Astrocyte of the hippocampus (primary cell): ENCODE measurements at places on chromosomes 4 and X.

GRCh38 chr4:175560604-175561003, 251.5 kb downstream of the GPM6A start:
- peak; percentile 68 for DNase-seq

GRCh38 chr4:76886848-76887441, 11.0 kb downstream of the SOWAHB start:
- no peak for DNase-seq

GRCh38 chr4:47933840-47934239, 19.5 kb upstream of the NFXL1 start:
- peak; percentile 59 for DNase-seq

- no peak for DNase-seq
Observed at GRCh38 chr4:42391981-42392380, 5.3 kb upstream of the SHISA3 start.

DNA sequence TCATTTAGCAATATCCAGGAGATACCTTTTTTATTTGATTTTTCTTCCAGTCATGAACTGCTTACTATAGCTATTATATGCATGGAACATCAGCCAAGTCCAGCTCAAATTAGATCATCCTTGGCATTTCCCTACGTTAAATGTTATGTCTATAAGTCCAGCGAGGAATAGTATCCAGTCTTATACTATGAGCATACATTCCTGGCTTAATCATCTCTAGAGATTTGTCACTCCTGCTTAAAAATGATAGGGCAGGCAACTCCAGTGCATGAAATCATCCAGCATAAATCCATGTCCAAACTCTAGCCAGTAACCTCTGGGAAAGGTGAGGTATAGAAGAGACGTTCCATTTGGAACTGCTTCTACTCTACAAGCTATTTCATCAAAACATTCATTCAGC, 126.7 kb upstream of the VCX2 start:
- no peak for DNase-seq

DNA sequence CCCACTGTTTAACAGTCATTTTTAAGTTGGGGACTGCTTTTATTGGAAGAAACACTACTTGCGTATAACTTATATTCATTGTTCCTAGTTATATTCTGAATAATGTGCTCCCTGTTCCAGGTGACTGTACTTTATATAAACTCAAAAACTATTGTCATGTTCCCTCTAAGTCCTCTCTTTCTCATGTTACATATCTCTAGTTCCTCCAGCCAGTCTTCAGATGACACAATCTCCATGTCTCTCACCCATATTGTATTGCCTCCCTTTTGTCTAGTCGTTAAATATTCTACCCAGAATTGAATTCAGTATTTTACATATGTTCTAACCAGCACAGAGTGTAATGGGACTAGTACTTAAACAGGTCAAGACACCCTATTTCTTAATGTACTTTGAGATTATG, 5.3 kb downstream of the VAMP7 start:
- DNase-seq: no peak

DNA sequence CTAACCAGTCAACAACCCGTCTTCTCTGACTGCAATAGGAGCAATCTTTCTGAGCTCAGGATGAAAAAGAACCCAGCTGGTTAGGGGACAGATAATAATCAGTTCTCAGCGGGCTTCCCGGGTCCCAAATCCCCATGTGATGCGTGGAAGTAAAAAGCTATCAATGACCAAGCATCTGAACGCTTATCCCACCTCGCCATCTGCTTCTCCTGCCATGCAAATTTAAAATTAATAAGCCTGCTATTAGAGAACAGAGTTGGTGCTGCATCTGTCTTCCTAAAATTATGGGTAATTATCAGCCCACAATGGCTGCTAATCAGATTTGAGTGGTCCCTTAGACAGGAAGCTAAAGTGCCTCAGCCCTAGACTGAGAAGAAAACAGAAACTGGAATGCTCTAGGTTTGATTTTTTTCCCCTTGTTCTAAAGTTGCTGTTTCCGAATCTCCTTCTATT, 37.5 kb downstream of the AFAP1 start:
- DNase-seq: no peak

GRCh38 chrX:66039944-66040343, at the start of gene VSIG4:
TSS of gene VSIG4 (minus strand) at chrX:66040080. CDS start at chrX:66039998, 82 bp downstream.
- DNase-seq: no peak

DNA sequence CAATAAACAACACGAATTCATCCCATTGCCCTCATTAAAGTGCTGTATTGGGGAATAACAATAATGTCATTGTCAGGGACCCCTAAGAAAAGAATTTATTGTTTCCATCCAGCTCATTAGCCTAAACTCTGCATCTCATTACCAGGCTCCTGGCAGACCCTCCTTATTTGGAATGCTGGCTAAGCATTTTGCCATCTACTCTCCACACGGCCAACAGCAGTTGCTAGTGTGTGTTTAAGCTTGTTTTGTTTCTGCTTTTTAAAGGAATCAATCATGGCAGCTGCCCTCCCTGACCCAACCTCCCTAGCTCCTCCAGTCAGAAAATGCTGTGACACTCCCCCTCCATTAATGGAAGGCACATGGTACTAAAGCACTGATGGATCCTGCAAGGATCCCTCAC, 43.5 kb downstream of the GATB start:
- DNase-seq: peak; percentile 59

GRCh38 chrX:136889269-136889668, 8.7 kb upstream of the RBMX start:
- no peak for DNase-seq

GRCh38 chr4:3107271-3107670, 32.8 kb downstream of the HTT start:
- DNase-seq: no peak

GRCh38 chr4:23084559-23085248, 392.0 kb downstream of the GBA3 start:
- peak; percentile 78 for DNase-seq

DNA sequence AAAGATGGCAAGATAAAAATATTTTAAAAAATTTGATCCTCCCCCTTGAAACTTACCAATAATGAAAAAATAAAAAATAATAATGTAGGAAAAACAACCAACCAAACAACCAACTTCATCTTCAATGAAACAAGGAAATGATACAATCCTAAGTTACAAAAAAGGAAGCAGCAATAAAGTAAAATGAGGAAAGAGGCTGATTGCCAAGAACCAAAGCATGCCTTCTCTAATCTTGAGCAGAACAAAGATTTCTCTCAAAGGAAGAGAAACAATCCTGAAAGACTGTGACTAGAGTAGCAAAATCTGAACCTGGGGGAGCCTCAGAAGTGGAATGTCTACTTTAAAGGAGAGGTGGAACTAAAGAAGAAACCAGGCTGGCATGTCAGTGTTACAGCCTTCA, 10.9 kb upstream of the WDFY3 start:
- DNase-seq: no peak

DNA sequence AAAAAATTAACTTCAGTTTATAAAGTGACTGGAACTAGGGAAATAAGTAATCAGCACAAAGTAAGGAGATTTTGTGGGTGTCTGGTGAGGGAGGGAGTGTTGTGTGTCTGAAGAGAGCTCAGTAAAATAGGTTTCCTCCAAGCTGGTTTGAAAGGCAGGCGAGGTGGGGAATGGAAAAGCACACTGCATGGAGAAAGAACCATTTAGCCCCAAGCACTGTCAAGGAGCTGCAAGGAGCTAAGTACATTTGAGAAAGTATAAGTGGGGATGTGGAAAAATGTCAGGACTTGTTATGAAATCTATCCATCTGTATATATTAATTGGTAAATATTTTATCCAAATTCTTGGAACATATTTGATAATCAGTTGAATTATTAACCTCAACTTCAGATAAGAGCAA, 956 bp downstream of the C4orf51 start:
- DNase-seq: peak; percentile 3

DNA sequence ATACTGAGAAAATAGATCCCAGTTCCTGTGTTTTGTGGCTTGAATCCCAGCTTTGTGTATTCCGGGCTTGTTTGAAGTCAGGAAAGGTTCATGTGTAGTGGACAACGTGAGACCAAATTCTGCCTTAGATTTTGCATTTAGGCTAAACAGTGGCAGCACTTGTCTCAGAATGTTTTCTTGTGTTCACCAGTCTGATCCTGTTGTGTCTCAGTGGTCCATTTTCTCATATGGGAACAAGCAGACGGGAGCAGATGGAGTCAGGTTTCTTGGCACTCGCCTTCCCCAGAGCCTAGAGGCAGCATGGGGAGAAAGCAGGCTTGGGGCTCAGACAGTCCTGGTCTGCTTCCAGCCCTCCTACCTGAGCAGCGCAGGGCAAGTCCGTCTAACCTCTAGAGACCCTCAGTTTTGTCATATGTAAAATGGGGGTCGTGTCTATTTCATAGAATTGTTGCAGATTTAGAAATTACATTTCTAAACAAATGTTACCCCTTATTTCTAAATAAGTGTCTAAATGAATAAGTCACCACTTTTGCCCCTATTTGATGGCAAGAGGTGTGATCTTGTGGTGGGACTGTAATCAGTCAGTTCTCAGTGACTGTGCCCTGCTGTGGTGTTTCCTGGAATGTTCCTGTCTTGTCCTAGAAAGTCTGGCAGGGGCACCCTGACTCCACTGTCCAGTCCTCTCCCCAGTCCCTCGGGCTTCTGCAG, 28.3 kb upstream of the MSANTD1 start:
- DNase-seq: no peak

GRCh38 chrX:85303544-85303943, 59.8 kb downstream of the ZNF711 start:
- DNase-seq: no peak

- DNase-seq: peak; percentile 96
Observed at GRCh38 chr4:89056953-89057398, at the start of gene FAM13A. TSS of gene FAM13A (minus strand) at chr4:89057185. CDS start at chr4:89056964, 221 bp downstream.

- peak; percentile 37 for DNase-seq
Observed at GRCh38 chr4:176540814-176541213, 221.0 kb downstream of the SPCS3 start.

DNA sequence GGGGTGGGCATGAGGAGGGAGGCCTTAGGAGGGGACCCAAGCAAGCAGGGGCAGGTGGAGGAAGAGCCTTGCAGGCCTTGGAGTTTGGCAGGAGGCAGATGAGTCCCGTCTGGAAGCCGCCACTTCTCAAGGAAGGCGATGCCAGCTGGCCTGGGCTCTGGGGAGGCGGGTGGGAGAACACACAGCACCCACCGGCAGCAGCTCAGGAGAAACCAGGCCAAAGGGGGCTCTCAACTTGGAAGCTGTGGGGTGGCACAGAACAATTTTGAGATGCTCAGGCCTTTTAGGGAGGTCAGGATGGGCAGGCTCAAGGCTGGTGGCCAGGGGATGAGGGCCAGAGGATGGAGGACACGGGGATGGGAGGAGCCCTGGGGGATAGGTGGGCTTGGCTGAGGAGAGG, 11.6 kb upstream of the DUSP9 start:
- DNase-seq: no peak

DNA sequence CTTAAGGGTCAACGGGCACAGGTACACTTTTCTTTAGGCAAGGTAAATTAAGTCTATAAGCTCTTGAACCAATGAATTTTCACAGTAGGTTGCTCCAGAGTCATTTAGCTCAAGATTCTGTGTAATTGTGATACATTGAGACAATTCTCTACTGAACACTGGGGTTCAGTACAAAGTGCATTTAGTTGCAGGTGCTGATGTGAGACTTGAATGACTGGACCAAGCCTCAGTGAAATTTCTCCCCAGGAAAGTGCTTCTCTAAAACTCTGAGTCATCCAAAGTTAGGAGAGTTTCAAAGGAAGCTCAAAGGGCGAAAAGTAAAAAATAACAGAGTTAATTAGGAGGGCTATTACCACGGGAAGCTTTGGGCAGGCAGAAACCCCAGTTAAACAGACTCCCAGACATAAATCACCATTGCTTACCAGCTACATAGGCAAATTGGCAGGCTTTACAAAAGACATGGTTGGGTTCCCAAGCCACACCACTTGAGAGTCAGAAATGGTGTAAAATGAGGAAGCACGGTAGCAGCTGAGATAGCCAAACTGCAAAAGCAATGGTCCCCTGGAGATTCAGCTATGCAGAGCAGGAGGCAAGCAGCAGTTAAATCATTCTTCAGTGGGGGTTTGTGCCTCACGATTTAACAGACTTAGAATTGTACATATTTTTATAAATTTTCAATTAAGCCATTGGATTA, 202.6 kb downstream of the PCDH19 start:
- peak; percentile 25 for DNase-seq

GRCh38 chr4:102780476-102781144, 19.8 kb upstream of the MANBA start:
- DNase-seq: no peak

DNA sequence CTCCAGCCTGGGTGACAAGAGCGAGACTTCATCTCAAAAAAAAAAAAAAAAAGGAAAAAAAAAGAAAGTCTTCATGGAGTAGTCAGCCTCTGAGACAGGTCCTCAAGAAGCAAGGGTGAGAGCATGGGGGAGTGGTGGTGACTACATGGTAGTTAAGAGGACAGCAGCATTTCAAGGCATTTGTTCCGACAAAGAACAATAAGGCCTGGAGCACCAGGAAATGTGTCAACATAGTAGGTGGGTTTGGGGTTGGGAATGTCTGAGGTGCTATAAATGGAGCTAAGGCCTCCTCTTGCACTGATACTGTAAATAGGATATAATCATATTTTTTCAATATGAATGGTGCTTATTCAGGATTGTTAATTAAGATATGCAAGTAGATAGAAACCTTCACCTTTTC, 34.4 kb downstream of the GPR82 start:
- DNase-seq: no peak

GRCh38 chr4:71261633-71262121, 77.1 kb upstream of the SLC4A4 start:
- no peak for DNase-seq

DNA sequence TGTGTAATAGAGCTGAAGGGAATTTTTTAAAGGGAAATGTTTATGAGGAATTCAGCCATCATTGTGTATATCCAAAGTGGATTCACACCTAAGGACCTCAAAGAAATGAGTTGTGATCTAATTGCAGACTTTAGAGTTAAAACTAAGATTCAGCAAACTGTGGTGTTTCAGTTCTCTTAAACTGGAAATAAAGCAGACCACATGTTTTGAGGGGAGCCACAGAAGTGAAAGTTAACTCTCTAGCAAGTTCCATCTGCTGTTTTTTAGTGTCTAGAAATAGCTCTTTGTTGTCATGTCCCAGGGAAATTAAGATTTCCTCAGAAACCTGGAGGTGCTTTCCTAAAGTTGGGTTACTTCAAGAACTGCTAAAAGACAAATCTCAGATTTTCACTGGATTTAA, 97.3 kb upstream of the DDX3X start:
- DNase-seq: no peak

DNA sequence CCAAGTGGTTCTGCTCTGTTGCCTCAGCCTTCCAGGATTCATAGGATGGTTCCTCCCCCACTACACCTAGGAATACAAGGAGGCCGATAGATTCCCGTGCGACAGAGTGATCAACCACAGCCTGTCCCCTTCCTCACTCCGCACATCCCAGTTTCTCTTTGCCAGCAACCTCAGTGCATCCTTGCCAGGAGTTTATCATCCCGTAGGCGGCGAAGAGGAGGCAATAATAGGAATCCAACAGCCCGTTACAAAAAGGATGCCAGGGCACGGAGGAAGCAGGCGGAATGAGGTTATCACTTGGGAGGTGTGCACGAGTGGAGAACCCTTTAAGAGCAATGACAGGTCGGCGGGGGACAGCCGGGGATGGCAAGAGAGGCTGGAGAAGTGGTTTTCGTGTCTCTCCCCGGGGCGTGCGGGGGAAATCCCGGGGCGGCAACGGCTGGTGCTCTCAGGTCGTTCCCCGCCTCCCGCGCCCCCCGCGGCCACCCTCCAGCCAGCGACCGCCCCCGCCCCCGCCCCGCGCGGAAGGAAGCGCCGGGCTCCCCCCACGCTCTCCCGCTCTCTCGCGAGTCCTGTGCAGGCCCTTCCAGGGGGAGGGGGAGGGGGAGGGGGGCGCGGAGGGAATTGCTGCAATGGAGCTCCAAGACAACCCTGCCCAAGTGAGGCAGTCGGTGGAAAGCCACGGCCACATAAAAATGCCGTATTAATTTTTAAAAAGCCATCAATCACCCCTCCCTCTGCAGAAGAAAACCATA, 1.6 kb downstream of the PPP3CA start:
- DNase-seq: peak; percentile 72
